Hematopoietic multipotent progenitor cell treated with erythropoietin and hydrocortisone succinate and interleukin-3 and kit ligand, for 15 days (in vitro differentiated cells): ENCODE measurements at places on chromosomes 5 and 9.

GRCh38 chr5:145689235-145689634 lies 145.9 kb downstream of the PRELID2 start:
- no peak for DNase-seq

GRCh38 chr5:6699357-6699756 lies 13.9 kb upstream of the TENT4A start:
- DNase-seq: no peak

GRCh38 chr9:85004818-85005413 lies 335.4 kb downstream of the NTRK2 start:
- DNase-seq: no peak

DNA sequence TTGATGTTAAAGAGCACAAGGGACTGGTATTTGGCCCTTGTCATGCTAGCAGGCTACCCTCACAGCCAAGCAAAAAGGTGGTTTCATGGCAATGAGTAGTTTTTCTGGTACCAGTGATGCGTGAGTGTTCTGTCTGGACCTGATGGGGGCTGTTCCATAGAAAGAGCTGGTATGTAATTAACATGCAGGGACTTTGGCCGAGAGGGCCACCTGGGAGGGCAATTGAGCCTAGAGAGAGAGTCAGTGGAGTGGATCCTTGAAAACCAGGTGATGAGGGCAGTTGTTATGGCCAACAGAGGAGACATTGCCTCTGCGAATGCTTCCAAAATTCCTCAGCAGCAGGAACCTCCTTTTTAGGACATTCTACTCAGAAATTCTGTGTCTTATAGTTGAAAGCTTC lies 383.3 kb downstream of the PSAT1 start:
- no peak for DNase-seq

DNA sequence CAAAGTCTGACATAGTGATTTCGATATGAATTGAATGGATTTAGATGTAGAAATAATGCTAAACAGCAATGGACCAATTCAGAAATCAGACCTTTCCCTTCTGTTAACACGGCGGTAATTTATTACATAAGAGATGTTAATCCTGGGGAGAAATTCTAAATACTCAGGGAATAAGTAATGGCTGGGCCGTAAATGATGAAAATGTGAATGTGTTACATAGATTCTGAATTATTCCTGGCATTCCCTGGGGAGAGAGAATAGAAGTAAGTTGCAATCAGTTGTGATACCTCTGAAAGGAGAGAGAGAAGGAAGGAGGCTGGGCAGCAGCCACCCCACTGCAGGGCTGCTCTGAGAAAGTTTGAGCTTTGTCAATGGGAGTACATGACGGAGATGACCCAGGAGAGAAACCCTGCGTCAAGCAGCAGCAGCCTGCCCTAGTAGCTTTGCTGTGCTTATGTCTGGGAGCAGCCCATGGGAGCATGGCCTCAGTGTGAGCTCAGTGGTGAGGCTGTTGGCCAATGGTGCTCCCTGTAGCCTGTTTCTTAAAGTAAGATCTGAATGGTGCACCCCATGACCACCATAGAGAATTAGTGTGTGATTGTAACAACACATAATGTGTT lies 420.1 kb downstream of the MTRR start:
- DNase-seq: no peak

- no peak for DNase-seq
Observed at GRCh38 chr9:136495238-136495800, 12.5 kb upstream of the SEC16A start.

GRCh38 chr5:134964359-134965270 lies 3.1 kb upstream of the CATSPER3 start:
- no peak for DNase-seq
